Smooth muscle cell of bladder (primary cell): ENCODE measurements at places on chromosomes 7 and 10. TPM values are rescaled to one million over a fixed set of nuclear protein-coding genes. Genes with fewer than 3 reads are reported as not detected.

Gene C1QL3
- total RNA-seq = under 0.01 TPM in 2 replicates

Gene MSMB
- total RNA-seq = not detected in 2 replicates

Gene TMEM176B
- total RNA-seq = 3.8 and 156 TPM in 2 replicates

Gene STEAP4
- 0.71 and 4.6 TPM in 2 replicates for total RNA-seq

Gene ANLN
- 7.4 and 8.1 TPM in 2 replicates for total RNA-seq

Gene DLX6
- not detected in 2 replicates for total RNA-seq

Gene DOCK1
- total RNA-seq = 84.2 and 98.5 TPM in 2 replicates

Gene NKX2-3
- not detected in 2 replicates for total RNA-seq

Gene LRRC18
- not detected in 2 replicates for total RNA-seq

Gene MACROH2A2
- 5.8 and 9.2 TPM in 2 replicates for total RNA-seq
